ENCODE measurements at places on chromosomes 5 and 9. TPM values are rescaled to one million over a fixed set of nuclear protein-coding genes. Genes with fewer than 3 reads are reported as not detected.

DNA sequence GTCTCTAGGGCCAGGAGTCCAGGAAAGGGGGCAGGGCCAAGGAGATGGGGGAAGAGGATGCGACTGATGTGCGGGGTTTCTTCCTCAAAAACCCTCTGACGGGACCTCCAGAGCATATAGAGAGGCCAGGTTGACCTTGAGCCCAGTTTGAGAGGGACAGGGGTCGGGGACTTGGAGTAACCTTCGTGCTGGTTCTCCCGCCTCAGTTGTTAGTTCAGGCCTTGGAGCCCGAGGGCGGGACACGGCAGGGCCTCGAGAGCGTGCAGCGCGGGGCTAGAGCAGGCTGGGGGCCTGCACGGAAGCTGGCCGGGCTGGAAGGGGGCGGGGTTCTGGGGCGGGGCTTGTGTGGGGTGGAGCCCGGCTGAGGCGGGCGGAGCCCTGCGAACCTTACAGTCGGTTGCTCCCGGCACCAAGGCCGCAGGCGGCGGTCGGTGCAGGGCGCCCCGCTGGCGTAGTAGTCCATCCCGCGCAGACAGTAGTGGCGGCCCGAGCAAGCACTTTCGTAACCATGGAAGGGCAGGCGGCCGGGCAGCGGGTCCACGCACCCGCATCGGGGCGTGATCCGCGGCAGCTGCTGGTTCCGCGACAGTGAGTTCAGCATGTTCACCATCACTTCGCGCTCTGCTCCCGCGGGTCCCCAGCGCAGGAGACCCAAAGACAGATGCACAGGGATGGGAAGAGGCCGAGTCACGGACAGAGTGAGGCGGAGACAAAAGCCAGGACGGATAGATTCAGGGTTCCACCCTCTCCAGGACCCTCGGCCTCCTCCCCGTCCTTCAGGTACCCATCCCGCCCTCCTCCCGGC lies 4.0 kb upstream of the MYORG start:
- DNase-seq = peak; percentile 74

DNA sequence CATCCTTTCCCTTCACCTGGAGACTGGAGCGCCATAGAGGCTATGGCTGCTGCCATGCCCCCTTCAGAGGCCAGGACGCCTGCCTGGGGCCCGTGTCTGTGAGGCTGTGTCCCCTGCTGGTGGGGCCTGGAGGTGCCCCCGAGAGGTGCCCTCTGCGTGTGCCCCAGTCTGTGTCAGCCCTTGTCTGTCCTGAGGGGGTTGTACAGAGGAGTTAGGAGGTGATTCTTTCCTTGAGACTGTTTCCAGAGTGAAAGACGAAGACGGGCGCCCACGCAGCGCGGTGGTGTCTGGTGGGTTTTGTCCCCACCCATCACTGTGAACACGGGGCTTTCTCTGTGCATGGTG lies 24.6 kb downstream of the TRAF2 start:
- no peak for DNase-seq

- DNase-seq = no peak
Measured at GRCh38 chr5:9165546-9165945, 380.3 kb downstream of the SEMA5A start.

DNA sequence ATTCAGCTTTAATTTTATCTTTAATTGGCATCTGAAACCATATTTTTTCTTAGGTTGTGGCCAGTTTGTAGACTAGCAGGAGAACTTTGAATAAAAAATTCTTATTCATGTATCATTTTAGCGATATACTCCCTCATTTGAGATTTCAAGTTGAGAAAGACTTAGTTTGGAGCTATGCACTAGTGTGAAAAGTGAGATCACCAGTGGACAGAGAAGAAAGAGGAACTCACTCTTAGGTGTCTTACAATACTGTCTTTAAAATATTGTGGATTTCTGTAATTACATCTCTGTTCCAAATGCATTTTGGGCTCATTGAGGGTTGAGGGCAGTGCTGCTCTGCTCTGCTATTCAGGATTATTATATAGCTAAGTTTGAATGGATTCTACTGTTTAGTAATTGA lies 54.7 kb downstream of the NAA35 start:
- DNase-seq = no peak

DNA sequence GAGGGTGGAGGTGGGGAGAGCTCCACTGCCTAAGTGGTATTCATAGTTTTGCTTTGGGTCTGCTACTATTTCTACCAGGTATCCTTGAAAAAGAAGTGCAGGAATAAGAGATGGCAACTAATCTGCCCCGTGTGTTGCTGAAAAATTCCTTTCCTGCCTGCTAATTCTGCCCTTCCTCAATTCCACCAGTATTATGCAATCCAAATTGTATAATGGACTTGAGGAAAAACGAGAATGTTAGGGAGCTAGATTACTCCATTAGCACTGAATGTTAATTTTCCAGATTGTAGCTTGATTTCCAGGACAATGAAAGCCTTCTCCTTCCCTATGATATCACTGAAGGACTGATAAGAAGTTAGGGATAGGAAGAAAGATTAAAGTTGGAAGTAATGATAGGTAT lies 16.9 kb downstream of the ADAM19 start:
- DNase-seq = no peak

DNA sequence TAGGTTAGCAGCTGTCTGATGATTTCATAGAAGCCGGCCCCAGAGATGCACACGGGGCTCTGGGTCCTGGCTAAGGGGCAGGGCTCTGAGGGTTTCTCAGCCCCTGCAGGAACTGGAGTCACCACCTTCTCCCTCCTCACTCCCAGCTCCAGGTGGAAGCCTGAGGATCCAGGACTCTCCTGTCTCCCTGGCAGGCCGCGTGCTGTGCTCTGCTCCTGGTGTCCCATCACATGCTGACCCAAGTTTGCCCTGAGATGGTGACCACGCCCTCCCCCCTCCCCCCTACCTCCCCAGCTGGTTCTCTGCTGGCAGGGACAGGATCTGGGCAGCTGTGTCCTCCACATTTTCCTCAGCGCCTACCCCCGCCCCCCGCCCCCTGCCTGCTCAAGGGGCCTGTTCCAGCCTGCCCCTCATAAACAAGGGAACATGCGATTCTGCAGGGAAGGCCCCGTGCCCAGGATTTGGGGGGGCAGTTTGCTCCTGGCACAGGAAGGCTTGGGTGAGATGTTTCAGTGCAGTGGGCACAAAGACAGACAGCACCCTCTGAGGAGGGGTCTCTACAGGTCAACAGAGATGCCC lies 87.4 kb downstream of the PSD2 start:
- no peak for DNase-seq

DNA sequence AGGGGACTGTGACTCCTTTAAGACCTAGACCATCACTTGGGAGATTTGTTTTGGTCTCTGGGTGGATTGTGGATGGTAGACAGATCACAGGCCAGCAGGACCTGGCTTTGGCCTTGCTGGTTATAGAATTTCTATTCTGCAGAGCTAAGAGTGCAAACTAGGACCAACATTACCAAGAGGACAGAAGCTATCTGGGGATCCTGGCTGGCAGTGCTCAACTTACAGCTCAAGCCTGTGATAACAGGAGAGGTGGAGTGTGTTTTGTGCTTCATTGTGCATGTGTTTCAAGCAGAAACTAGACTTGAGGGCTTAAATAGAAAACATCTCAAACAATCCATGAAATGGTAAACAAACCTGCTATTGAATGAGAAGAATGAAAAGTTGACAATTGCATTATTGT lies 106.7 kb downstream of the ZNF462 start:
- DNase-seq = no peak

- DNase-seq = peak; percentile 13
Measured at GRCh38 chr5:126100767-126101166, 322.4 kb upstream of the GRAMD2B start.

DNA sequence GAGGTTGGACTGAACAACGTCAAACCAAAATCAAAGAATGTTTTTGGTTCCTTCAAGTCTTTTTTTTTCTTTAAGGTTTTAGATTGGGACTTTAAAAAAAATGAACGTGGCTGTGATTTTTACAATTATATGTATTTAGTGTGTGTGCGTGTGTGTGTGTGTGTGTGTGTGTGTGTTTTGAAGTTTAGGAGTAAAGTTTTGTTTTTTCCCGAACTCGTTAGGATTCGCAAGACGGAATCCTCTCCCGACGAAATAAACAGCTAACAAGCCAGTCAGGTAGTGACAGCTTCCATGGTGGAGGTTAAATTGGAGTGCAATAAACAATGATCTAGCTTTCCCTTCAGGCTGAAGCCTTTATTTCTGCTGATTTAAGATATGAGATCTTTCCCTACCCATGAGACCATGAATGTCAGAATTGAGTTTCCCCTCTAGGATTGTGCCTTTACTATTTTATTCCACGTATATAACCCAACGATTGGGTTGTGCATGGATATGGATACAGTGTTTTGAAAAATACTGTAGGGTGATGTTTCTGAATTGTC lies 1.2 kb downstream of the KIAA1958 start:
- DNase-seq = no peak

- no peak for DNase-seq
Measured at GRCh38 chr5:65151614-65152013, 330.1 kb downstream of the ADAMTS6 start.

- DNase-seq = peak; percentile 61
Measured at GRCh38 chr5:36305571-36306326, 4.0 kb upstream of the RANBP3L start.

GRCh38 chr5:77709993-77710685 lies 66.0 kb downstream of the TBCA start:
- DNase-seq = no peak

DNA sequence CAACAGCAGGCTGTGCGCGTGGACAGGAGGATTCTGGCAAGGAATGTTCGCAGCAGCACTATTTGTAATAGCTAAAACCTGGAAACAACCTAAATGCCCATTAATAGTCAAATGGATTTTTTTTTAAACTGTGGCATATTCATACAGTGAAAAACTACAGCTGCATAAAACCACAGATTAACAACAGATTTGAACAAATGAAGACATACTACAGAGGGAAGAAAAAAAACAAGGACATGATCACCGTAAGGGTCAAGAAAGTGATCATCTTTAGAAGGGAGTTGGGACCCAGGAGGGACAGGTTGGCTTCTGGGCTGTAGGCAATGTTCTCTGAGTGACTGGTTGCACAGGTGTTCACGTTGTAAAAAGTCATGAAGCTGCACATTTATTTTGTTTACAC lies 1.2 kb upstream of the TMOD1 start:
- DNase-seq = no peak

DNA sequence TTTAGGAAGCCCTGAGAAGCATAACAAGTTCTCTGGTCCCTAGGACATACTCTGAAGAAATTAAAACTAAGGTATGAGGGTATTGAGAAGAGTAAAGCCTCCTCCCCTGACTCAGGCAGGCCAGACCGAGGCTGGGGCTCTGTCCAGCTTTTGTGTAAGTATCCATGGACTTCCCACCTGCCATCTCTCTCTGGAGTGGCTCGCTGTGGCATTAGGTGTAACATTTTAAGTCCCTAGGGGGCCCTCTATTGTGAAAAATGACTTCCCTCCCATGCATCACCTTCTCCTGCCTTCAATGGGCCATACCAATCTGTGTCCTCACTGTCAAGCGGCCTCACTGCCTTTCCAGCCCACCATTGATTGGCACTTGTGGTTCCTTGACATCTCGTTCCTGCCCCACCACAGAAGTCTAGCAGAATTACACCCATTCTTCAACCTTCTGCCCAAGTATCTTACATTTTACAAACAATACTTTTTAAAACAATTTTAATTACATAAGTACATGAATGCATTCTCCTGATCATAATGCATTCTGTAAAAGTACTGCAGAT lies 205.5 kb downstream of the SLIT3 start:
- no peak for DNase-seq

- no peak for DNase-seq
Measured at GRCh38 chr9:124499216-124499615, 8.0 kb downstream of the NR5A1 start.

GRCh38 chr9:20620650-20621470 lies 1.4 kb downstream of the MLLT3 start:
- DNase-seq = peak; percentile 54

DNA sequence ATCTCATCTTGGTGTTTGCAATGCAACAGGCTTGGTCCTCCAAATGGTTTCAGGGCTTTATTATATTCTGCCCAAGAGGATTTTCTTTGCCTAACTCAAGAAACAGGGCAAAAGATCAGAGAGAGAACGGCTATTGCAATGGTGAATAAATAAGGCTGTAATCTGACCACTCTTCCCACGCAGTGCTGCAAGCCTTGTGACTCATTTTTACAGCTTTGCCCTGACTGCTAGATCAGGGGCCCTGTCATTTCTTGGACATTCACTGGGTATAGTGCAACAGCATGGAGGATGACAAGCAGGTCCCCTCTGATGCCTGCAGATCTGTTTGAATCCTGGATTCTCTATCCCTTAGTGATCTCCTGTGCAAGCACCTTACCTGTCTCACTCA lies 459.1 kb downstream of the EBF1 start:
- DNase-seq = no peak

- no peak for DNase-seq
Measured at GRCh38 chr5:65034029-65034812, 265.5 kb downstream of the CWC27 start.

DNA sequence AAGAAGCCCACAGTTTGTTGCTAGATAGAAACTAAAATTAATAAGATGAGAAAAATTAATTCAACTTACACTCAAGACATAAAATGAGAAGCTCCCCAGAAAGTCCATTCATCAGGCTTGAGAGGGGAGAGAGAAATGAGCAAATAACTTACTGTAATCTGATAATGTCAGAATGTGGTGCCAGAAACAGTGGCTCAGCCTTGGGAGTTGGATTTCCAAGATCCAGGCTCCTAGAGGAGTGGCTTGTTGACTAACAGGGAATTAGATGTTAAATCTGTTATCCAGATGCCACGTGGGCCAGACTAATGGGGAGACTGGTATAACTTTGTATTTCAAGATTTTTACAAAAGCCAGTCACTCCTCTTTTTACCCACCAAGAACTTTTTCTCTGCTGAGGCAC lies 458.2 kb downstream of the GADD45G start:
- DNase-seq = no peak

DNA sequence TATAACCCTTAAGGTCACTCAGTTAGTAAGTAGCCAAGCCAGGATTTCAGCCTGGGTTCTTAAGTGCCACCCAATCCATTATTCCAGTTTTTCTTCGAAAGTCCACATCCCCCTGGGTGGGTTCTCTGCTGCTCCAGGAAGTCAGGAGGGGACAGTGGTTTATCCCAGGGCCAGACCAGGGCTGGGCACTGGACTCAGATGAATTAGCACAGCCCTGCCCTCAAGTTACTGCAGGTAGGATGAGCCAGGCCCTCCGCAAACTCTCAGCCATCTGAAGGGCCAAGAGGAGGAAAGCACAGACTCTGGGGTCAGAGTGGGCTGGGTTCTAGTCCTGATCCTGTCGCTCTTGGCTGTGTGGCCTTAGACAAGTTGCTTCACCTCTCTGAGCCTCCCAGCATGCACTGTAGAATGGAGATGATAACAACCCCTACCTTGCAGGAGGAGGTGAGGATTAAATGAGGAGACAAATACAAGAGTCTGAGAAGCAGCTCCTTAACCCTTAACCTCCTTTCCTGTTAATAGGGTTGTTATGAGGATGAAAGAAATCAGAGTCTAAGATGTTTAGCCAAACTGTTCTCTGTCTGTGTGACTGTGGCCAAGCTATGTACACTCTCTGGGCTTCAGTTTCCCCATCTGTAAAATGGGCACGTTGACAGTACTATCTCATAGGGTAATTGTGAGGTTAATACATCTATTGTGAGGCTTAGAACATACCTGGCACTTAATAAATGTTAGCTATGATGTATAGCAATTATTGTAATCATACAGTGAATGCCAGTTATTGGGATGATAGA lies 6.8 kb upstream of the NEURL1B start:
- DNase-seq = no peak

The SEMA5A gene
- 0.04 TPM for total RNA-seq

The GABRG2 gene
- total RNA-seq = not detected

The NR2F1 gene
- 23.9 TPM for total RNA-seq

The DMRT3 gene
- not detected for total RNA-seq

The THBS4 gene
- not detected for total RNA-seq

Data from endothelial cell of umbilical vein (primary cell).